Activated CD4-positive, CD25-positive, alpha-beta regulatory T cell (primary cell): ENCODE measurements at places on chromosomes 7 and 10.

DNA sequence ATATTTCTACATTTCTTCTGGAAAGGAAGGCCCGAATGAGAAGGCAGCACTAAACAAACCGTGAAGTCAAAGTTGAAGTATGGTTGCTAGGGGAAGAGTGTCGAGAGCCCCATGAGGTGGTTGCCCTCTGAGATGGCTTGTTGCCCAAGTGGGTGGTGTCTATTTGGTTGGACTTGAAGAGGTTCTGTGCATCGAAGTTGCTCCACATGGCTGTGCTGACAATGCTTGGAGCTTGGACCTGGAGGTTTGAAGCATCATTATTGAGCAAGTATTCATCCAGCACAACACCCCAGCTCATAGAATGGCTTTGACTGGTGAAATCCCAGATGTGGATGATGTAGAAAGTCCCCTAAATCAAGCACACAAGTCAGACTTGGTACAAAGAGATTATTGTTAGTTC lies 165.2 kb upstream of the CDCA7L start:
- no peak for DNase-seq

DNA sequence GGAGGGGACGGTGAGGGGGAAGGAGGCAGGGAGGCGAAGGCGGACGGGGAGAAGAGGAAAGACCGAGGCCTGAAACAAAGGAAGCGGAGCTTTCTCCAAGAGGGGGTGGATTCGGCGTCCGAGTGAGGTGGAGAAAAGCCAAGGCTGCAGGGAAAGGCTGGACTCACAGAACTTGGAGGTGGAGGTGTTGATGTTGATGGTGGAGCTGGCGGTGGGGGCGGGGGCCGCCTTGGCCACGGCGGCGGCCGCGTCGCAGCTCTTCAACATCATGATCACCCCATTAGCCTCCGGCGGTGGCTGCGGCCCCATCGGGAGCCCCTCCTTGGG lies 578 bp downstream of the CACUL1 start:
- DNase-seq = no peak

DNA sequence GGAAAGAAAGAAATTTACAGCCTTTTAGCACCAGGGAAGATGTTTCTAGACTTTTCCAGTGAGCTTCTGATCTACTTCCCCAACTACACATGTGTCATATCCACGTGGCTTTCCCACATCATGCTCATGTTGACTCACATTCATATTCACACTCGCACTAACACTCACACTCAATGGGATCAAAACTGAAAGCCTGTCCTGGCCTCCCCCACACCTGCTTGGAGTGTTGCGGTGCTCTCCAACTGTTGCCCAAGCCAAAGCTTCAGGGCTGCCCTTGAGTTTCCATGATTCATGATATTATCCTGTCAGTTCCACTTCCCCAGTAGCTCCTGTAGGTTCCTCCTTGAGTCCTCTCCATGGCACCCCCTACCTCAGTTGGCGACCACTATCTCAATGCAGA lies 444.4 kb downstream of the GATA3 start:
- DNase-seq = no peak

DNA sequence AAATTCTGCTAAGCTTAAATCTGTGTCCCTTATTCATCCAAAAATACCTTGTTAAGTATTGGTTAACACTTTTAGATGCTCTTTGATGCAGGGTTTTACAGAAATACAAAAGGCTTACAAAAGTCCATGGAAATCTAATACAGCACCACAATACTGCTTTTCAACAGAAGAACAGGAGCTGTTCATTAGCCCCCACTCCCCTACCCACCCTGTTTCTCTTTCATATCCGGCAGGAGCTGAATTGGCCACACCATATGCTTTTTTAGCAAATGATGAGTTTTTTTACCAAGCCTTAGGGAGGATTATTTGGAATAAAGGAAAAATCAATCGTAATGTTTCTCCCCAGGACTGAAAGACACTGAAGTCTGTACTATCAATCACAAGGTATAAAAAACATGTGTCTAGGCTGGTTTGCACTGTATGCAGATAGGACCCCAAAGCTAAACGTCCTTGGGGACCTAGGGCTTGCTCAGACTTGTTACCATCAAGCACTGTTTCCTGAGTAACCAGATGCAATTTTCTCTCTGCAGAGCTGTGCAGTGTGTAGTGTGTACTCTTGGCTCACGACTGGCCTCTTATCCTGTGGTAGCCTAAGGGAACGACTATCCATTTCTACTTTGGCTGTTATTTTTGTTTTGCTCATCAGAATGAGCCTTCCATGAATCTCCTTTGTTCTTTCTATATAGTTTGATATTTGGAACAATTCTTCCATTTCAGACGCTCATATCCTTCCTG lies 143.3 kb upstream of the LRGUK start:
- no peak for DNase-seq
